ENCODE measurements at places on chromosomes 4 and X. TPM values are rescaled to one million over a fixed set of nuclear protein-coding genes. Genes with fewer than 3 reads are reported as not detected.

- DNase-seq, result no peak
Measured at GRCh38 chr4:24923550-24923949, 10.7 kb upstream of the CCDC149 start.

DNA sequence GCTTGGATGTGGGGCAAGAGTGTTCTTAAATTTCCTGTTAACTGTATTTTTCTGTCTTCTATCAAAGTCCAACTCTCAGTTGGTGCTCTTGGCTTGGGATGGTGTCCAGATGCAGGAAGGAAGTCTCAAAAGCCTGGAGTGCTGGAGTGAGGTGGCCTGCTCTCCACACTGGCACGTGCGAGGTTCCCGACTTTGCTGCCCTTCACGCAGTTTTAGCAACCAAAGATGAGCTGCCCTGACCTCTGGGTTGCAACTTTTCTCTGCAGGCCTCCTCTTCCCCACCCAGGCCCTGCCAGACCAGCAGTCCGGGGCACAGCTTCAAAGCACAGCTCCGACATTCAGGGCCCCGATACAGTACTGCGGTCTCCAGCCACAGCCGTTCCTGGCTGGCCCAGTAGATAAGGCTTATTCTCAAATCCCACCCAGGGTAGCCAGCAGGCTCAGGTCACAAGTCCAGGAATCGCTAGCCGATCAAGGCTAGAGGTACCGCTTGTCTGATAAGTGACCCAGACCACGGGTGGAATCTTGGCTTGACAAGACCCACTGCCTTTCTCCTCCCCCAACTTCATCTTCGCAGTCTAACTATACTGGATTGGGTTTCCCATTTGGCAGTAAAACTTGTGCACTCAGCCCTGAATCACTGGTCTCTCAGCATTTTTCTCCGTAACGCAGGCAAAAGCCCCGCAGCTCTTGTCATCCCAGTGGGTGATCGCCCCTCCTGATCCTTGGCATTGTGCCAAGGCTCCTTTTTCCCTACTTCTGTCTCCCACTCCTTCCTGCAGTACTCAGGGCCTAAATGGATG is 21.8 kb upstream of the JADE1 start:
- no peak for DNase-seq

- DNase-seq, result peak; percentile 25
Measured at GRCh38 chrX:9842541-9842940, 56.3 kb downstream of the SHROOM2 start.

The BMPR1B gene
- total RNA-seq, result 2.3 TPM

- no peak for DNase-seq
Measured at GRCh38 chr4:172992648-172993378, 175.8 kb upstream of the GALNT7 start.

The TMEM271 gene
- total RNA-seq, result not detected

The GLUD2 gene
- 1.9 TPM for total RNA-seq

The TLR3 gene
- 0.97 TPM for total RNA-seq

GRCh38 chr4:8341691-8342090 is 72.1 kb downstream of the HTRA3 start:
- DNase-seq, result peak; percentile 50

The XAGE1A gene
- total RNA-seq, result not detected

The CFAP47 gene
- not detected for total RNA-seq

The ANK2 gene
- total RNA-seq, result 23.2 TPM

The TMSB15B gene
- total RNA-seq, result 3.5 TPM

The ZNF185 gene
- 2.9 TPM for total RNA-seq

GRCh38 chrX:120293015-120293414 is 18.2 kb downstream of the TMEM255A start:
- DNase-seq, result no peak

The JAKMIP1 gene
- total RNA-seq, result not detected

The TBC1D8B gene
- total RNA-seq, result 13.8 TPM

- DNase-seq, result peak; percentile 67
Measured at GRCh38 chr4:174217273-174218126, 66.0 kb downstream of the FBXO8 start.

GRCh38 chrX:68982476-68982875 is 153.7 kb downstream of the EFNB1 start:
- DNase-seq, result no peak

The FAM47B gene
- total RNA-seq, result not detected

- no peak for DNase-seq
Measured at GRCh38 chr4:128221586-128221985, 66.0 kb downstream of the PGRMC2 start.

- no peak for DNase-seq
Measured at GRCh38 chr4:71855944-71856343, 72.1 kb upstream of the GC start.

The PAGE2 gene
- not detected for total RNA-seq

- peak; percentile 26 for DNase-seq
Measured at GRCh38 chr4:189278597-189279165, 662.0 kb upstream of the FRG1 start.

GRCh38 chr4:14916554-14917297 is 85.6 kb upstream of the CPEB2 start:
- DNase-seq, result peak; percentile 11

- peak; percentile 43 for DNase-seq
Measured at GRCh38 chr4:6957148-6957520, 47.5 kb downstream of the TBC1D14 start.

GRCh38 chrX:135396566-135396965 is 25.2 kb upstream of the SMIM10L2A start:
- no peak for DNase-seq

The BEX2 gene
- total RNA-seq, result 2.3 TPM

DNA sequence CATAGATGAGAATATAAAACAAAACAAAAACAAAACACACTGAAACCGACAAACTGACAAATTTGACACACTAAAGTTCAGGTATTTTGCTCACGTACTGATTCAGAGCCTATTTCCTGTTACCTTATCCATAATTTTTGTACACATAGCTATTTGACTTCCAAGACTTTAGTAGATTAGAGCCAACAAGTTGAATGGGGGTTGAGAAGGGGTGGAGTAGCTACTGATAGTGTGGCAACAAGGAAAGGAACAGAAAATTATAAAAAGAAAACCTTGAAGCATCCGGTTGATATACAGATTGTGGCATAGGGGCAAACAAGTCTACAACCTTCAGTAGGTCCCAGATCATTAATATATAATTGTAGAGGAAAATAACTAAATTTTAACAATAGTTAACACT is 92.3 kb upstream of the RASGEF1B start:
- DNase-seq, result no peak

The GABRB1 gene
- total RNA-seq, result 0.32 TPM

GRCh38 chrX:30748342-30748960 is 95.2 kb downstream of the GK start:
- peak; percentile 13 for DNase-seq

GRCh38 chr4:6748286-6748685 is 32.3 kb downstream of the BLOC1S4 start:
- DNase-seq, result no peak

DNA sequence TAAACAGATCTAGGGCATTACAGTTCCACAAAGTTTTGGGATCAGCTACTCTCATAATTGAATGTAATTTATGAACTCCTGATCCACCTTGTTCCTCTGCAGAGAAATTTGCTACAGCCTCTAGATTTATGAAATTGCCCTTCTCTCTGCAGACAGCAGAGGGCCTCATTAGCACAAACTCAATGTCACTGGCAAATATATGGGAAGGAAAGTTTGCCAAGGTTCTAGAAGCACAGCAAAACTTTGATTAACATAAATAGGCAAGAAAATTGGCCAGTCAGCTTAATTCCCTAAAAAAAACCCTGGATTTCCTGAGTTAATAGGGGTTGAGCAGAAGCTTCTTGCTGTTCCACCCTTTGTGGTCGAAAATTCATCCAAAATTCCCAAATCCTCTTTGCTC is 31.5 kb downstream of the PRPS1 start:
- DNase-seq, result peak; percentile 64

The ATOH1 gene
- total RNA-seq, result not detected

The SPARCL1 gene
- not detected for total RNA-seq

DNA sequence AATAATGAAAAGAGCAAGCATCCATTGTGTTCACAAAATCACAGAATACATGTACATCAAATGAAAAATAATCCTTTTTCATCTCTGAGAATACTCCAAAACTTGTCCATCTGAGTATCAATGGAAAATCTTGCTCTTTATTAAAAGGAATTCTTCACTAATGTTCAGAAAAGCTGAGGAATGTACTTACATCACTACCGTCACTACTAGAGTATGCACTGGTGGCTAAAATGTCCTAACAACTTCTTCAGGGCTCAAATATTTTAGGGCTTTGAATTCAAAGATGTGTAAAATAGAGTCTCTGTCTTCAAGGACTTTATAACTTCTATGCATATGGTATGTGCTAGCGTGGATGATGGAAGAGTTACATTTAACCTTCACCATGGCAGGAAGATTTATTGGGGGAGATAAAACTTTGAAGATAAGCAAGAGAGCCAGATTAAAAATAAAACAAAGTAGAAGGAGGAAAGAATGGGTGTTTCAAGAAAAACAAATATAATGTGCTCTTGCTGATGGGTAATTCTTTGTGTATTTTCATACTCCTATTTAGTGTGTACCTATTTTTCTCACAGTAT is 55.1 kb downstream of the DMD start:
- DNase-seq, result no peak

The CTAG1A gene
- not detected for total RNA-seq

- DNase-seq, result no peak
Measured at GRCh38 chr4:104915864-104916263, 230.8 kb upstream of the TET2 start.

The HDX gene
- 4.8 TPM for total RNA-seq

GRCh38 chrX:19672222-19672812 is 157.0 kb upstream of the MAP3K15 start:
- DNase-seq, result no peak

DNA sequence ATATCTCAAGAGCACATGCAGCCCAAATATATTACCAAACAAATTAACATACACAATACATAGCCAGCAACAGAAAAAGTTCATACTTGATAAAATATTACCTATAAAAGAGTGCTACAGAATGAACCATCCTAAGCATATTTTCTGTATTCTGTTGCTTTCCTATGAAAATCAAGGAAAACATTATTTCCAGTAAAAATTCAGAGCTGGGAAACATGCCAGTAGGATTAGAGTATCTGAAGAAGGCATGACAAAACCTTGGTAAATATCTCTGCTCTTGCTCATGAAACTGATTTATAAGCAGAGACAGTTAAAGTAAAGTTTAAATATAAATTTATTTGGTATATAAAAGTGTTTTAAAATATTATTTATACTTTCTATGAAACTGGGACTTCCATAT is 599.7 kb downstream of the ARAP2 start:
- DNase-seq, result no peak

DNA sequence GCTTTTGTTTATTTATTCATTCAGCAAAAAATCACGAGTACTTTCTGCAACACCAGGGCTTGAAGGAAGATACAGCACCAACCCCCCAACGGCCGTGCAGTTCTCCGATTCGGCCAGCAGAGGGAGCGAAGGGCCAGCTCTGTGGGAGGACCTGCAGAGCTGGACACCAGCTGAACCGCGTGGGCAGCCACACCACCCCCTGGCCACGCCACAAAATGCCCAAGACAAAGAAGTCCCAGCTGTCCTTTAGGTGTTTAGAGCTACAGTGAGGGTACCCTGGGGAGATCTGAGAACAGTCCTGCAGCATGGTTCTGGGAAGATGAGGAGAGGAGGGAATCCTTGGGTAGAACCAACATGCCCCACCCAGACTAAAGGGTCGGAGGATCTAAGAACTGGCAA is 83.1 kb downstream of the RELL1 start:
- peak; percentile 76 for DNase-seq

DNA sequence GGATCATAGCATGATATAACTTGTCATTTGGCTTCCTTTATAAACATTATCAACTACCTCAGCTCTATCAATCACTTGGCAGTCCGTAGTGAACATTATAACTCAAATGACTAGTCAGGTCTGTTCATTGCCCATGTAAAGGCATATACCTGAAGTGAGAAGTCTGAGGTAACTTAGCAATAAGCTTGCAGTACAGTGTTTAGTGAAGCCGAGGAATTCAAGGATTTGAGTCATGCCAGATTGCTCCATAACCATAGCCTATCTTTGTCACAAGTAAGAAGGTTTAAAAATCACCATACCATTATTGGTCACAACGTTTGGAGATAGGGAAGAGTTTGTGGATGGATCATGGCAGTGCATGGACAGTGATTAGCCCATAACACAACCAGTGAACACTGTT is 41.6 kb downstream of the AR start:
- no peak for DNase-seq

DNA sequence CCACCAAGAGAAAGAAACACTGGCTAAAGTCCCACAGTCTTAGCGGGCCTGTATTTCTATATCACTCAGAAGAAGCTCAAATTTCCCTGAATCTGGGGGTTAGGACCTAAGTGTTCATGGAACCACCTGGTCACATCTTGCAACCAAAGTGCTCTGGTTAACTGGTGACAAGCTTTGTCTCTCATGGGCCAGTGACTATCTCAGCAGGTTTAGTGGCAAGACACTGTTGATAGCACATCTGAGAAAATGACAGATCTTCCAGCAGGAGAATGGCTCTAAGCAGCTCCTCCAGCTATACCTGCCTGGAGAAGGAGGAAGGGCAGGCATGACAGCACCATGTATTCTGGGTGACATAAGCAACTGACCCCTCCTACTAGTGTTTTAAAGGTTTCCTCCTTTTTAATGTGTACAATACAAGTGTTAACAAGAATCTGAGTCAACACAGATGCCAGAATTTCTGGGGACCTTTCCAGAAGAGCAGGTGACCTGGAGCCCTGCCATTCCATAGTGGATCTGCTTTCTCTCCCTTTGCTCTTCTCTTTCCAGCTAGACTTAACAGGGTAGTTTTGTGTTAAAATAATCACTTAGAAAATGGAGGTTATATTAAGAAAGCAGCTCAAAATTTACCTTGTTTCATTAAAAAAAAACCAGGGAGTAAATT is 17.3 kb upstream of the QRFPR start:
- DNase-seq, result no peak

DNA sequence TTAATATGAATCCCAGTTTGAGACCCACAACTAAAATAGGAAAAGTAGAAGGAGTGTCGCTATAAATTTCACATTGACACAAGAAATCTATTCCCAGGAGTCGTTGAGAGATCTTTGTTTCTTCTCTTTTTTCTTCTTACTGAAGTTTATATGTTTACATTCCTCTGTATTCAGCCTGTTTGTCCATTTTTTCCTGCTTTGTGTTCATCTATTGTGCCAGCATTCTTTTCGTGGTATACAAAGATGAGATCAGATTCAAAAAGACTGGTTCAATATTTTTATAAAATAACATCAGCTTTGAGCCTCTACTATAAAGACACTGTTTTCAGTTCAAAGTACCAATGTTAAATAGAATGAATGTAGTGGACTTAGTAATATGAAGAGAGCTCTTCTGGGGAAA is 95.4 kb upstream of the MYOZ2 start:
- no peak for DNase-seq

All from fibroblast of villous mesenchyme (primary cell).